ENCODE measurements at places on chromosomes 1 and 21.

DNA sequence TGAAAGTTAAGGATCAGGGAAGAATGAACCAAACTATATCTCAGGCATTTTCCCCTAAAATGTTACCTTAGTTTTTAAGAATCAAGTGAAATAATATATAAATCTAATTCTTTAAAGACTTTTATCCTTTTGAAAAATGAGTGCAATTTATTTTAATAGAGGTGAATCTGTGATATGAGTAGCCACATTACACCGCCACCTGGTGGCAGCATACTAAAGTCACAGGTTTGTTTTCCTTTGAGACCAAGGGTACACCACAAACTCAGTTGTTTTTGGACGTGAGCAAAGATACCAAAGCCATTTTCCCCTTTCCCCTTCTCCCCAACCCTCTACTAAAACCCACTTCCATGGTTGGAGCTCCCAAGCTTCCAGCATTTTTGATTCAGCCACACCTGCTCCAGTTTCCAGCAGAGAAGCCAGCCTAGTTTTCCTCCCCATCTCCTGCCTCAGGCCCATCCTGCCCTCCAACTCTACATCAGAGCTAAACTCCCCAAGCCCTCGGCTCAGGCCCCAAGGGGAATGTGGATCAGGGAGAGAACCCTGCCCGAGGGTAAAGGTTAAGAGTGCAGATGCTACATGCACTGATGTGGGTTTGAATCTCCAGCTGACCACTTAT is 22.9 kb upstream of the LDLRAP1 start:
- DNase-seq: peak; percentile 42

GRCh38 chr21:44065428-44065827 is 41.8 kb upstream of the PWP2 start:
- DNase-seq: peak; percentile 72

DNA sequence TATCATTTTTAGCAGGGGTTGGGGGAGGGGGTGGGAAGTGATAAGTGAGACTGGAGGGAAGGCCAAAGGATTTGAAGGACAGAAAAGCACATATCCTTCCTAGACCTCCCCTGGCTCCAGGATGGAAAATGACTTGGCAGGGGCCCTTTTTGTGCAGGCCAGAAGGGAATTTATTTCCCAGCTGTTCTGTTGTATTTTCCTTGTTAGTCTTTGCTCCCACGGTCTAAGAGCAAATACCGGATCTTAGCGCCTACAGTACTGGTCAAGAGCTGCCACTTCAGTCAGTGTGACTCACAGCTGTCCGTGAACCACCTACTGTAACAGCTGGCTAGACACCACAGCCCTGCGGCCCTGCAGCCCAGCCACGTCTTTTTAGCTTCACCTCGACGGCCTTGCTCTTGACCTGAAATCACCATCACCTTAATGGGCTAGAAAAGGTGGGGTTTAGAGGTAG is 51.0 kb upstream of the ERRFI1 start:
- no peak for DNase-seq

- no peak for DNase-seq
Measured at GRCh38 chr1:29515170-29515955, 279.0 kb downstream of the PTPRU start.

- DNase-seq: no peak
Measured at GRCh38 chr1:105872817-105873216, 1183.7 kb upstream of the PRMT6 start.

DNA sequence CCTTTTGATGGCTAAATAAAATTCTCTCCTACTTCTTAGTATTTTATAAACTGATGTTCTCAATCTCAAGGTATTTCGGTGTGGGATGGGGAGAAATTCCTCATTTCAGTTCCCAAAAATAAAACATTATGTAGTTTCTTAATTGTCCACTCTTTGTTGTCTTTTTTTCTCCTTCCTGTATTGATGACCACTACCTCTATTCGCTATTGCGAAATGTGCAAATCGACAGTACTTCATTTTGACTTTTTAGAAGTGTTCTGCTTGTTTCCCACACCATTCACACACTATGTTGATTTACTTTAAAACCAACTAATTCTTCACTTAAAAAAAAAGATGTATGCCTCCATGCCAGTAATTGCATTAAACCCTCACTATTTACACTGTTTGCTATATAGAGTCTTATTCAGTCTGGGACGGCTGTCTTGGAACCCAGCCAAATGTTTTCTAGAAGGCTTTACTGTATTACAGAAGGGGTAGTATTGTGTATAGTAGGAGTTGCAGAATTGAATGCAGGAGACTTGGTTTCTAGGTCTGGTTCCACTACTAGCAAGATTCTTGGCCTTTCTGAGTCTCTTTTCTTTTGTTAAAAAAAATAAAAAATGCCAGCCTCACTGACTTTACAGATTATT is 5.6 kb downstream of the RNF2 start:
- DNase-seq: no peak

GRCh38 chr1:2557482-2558400 is 1.6 kb downstream of the TNFRSF14 start:
- DNase-seq: no peak

- no peak for DNase-seq
Measured at GRCh38 chr1:199784138-199784895, 243.2 kb upstream of the NR5A2 start.

DNA sequence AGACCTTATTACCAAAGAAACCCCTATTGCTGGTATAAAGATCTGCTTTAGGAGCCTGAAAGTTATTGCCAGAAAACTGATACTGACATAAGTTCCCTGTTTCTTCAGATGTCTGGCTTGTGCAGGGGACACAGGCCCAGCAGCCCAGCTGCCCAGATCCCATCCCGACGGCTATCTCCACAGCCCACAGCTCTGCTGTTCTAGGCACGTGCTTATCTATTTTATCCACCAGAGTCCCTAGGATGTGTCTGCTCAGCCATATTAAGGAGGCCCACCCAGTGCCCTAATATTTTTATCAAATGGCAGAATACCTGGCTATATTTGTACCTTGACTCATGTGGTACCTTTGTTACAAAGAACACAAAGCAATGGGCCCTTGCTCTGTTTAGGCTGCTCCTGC is 58.9 kb downstream of the DDX20 start:
- DNase-seq: no peak

DNA sequence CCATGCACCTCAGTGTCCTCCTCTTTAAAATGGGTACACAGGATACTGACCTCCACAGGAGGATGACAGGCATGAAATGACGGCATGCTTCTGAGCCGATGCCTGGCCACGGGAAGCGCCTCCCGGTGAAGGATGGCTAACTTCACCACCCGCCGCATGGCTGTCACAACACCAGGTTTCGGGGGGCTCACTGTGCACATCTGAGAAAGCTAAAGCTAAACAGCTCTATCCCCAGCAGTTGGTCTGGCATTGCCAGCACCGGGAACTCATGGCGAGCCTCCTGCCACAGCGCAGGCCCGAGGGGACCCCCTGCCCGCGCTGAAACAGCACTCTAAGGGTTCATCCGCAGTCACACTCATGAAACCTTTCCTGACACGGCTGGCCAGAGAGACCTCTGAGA is 16.0 kb downstream of the NPHP4 start:
- no peak for DNase-seq

GRCh38 chr1:108121358-108122143 is 78.6 kb downstream of the SLC25A24 start:
- no peak for DNase-seq

DNA sequence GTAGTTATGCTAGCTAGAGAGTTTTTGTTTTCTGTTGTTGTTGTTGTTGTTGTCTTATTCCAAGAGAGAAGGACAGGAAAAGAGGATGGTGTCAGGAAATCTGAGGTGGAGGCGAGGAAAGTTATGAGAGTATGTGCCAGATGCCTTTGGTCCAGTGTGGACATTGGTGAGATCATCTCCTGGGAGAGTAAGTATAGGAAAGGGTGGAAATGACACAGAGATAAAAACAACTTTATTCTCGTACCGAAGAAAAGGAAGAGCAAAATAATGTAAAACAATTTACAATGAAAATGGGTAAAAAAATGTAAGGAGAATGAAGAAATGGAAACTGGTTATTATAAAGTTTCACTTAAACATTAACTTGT is 97.4 kb upstream of the ADGRL2 start:
- DNase-seq: no peak

DNA sequence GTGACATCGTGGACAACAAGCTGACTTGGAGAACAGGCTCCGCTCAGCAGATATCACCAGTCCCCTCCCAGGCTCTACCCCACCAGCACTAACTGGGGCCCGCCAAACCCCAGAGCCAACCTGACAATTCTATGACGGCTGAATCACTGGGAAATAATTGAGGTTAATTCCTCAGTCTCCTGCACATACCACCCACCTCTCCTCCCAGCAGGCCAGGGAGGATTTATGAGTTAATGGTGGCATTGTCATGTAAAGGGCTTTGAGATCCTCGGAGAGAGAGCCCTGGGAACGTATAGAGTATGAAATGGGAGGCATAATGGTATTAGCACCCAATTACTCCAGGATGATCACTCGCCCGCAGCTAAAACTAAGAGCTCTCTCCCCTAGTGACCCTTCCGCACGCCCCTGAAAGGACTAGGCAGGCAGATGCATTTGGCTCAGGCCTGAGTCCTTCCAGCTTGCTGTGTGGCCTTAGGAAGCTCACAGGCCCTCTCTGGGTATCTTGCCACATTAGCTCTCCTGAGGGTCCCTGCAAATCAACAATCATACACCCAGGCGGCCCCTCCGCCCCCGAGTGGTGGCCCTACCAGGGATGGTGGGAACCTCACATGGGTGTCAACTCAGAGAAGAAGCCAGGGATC is 27.3 kb upstream of the PAX7 start:
- no peak for DNase-seq

- no peak for DNase-seq
Measured at GRCh38 chr1:79519084-79519760, 512.7 kb upstream of the ADGRL4 start.

DNA sequence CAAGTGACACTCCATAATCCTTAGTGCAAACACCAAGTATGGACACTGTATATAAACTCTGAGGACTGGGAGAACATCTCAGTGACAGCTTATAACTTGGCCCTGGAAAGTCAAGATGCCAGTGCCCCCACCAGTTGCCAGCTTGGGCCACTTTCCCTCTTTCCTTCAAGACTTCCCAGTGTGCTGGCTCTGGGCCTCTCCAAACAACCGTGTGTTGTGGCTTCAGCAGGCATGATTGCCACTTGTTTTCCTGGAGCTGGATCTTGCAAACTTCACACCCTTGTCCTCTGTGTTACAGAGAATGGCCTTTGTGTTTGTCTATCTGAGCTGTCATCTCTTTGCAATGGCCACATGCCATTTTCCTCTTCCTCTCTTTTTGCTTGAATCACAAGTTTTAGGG is 37.0 kb downstream of the CCDC185 start:
- no peak for DNase-seq

DNA sequence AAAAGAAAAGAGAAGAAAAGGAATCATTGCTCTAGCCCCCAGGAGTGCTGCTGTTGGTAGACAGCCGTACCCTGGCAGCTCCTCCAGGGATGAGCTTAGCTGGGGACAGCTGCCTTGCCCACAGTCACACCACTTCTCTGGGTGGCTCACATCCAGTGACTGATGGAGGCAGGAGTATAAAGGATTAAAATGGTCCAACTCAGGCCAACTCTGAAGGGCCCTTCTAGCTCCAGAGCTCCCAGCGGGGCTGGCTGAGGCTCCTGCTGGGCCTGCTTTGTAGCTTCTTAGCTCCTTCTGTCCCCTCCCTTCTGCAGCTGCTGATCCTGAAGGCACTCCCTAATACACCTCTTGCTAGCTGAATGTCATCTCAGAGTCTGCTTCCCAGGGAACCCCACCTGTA is 4.4 kb downstream of the CITED4 start:
- DNase-seq: no peak
